ENCODE measurements at places on chromosomes 11 and 22.

DNA sequence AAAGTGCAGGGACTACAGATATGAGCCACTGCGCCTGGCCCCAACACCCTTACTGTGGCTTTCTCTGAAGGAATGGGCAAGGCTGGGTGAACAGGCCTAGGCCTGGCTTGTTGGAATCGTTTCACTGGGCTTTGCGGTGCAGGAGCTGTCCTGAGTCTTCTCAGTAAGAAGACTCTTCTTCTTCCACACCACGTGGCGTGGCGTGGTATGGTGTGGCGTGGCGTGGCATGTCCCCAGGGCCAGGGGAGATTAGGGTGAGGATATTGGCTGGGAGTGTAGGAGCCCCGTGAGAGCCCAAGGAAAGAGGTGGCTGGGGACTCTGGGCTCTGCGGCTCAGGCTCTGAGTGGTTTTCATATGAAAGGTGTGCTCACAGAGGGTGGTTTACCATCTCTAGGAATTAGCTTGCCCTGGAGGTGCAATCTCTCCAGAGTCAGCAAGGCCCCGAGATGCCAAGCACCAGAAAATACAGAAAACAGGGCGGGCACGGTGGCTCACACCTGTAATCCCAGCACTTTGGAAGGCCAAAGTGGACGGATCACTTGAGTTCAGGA is 70.7 kb downstream of the PARVB start:
- DNase-seq = no peak

GRCh38 chr11:43504316-43504950 is 145.7 kb downstream of the TTC17 start:
- DNase-seq = no peak

- DNase-seq = no peak
Measured at GRCh38 chr11:67627812-67628624, 1.7 kb downstream of the NUDT8 start.

DNA sequence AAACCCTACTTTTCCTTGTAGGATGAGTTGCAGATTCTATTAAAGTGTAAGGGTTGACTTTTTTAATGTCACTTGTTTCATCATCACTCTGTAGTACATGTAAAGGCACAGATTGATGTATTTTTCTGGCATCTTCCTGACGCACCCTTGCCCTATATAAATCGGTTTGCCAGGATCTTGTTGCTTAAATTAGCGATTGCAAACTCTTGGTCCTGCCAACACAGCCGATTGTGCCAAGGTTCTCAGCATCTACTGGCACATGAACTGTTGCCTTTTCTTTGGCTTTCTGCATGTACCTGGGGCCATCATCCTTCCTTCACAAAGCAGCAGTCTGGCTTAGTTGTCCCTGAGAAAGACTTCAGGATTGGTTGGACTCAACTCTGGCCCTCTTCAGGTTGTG is 7.5 kb upstream of the LIN7C start:
- no peak for DNase-seq

- no peak for DNase-seq
Measured at GRCh38 chr11:72642884-72643522, 31.2 kb downstream of the PDE2A start.

GRCh38 chr11:45617871-45618601 is 47.4 kb downstream of the CHST1 start:
- no peak for DNase-seq

DNA sequence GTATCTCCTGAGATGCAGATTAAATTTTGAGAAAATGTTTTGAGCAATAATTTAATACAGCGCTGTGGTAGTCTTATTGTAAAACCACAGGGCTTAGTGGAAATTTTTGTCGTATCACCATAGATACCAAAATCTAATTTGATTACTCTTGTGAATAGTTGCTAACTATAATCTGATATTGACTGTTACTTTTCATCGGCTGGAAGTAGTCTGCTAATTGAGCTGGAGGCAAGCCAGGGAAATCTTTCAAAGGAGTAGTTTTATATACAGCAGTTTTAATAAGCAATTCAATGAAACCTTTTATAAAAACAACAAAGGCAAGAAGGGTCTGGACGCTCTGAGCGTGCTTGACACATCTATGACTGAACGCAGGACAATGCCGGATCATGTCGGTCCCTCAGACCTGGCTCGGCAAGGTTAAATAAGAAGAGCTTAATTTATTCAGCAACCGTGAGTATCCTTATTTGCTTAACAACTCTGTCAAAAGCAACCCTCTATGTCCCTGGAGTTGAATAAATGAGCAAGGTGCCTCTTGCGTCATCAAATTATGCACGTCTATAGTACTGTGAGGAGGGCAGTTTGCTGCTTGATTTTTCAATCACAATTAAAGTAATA is 121.2 kb downstream of the NCAM1 start:
- no peak for DNase-seq

DNA sequence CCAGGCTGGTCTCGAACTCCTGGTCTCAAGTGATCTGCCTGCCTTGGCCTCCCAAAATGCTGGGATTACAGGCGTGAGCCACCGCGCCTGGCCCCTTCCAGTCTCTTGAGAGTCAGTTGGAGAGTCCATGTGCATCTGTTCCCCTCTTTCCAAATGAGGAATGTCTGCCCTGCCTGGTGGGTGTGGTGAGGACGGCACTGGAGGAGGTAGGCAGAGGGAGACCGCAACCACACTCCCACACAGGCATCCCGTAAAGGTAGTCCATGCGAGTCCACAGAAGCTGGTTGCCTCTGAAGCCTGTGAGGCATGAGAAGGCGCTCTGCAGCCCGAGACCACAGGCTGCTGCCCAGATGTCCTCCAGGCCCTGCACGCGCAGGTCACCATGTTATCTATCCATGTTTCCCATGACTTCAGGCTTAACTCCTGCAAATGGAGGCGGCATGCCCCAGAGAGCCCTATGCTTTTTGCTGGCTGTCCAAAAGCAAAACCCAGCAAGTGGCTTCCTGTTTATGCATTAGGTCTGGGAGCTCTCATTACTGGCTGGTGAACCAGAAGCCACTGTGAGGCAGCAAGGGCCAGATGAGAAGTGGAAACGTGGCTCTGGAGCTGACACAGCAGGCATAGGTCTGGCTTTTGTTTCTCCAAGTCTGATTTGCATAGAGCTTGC is 43.4 kb downstream of the GRIK4 start:
- DNase-seq = no peak

DNA sequence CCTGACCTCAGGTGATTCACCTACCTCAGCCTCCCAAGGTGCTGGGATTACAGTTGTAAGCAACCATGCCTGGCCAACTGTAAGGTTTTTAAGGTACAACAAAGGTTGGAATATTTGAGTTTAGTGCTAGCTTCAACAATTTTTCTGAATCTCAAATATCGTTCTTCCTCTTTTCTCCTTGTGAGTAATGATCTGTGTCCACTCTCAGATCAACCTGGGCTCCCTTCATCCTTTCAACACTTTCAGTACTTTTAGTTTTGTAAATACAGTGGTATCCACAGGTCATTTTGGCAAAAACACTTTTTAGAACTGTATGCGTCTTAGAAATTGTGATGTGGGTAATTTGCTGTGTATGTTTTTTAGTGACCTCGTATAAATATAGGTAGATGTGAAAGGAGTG is 7.9 kb downstream of the PACS1 start:
- no peak for DNase-seq

- DNase-seq = no peak
Measured at GRCh38 chr22:44422746-44423380, 75.2 kb downstream of the RTL6 start.

GRCh38 chr11:119262668-119263351 is 54.1 kb downstream of the MCAM start:
- DNase-seq = no peak

DNA sequence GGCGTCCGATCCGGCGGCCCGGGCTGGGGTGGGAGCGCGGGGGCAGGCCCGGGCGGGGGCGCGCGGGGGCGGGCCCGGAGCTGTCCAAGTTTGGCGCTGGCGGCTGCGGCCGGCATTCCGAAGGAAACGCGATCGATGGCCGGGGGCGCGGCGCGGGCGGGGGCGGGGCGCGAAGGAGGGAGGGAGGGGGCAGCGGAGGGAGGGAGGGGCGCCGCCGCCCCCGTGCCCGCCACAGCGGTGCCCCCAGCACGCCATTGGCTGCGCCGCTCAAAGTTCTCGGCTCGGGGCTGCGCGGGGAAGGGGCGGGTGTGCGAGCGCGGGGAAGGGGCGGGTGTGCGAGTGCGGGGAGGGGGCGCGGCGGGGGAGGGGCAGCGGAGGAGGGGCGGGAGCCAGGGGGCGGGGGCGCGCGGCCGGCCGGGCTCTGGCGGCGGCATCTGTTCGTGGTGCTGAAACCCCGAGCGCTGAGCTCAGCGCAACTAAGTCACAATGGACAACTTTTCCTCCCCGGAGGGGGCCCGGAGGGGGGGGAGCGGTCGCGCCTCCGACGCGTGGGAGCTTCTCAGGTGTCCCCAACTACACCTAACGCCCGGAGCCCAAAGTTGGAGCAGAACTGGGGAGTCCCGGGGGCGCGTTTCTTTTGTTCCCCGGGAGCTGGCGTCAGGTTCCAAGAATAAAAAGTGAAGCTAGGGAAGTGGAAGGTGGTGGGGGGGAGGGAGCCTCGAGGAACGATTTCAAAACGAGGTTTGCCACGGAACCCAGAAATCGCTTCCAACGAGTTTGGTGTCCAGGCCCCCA is 2.2 kb downstream of the PHF21B start:
- peak; percentile 53 for DNase-seq

- no peak for DNase-seq
Measured at GRCh38 chr11:99759787-99760186, 739.0 kb downstream of the CNTN5 start.

DNA sequence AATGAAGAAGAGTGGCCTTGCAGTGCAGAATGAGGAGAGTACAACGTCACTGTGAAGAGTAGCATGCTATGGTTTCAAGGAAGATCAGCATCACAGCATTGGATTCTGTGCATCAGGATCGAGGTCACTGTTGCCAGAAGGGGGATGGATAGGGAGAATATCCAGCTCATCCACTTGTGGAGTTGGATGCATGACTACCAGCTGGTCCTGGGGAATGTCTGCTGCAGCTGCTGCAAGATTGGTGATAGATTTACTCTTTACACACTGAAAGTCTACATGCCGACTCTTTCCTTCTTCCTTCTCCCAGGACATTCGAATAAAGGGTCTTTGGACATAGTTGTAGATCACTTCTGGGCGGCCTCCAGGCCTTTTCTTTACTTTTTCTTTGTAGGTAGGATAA is 74.3 kb downstream of the BTBD10 start:
- DNase-seq = no peak

- no peak for DNase-seq
Measured at GRCh38 chr22:37571258-37571991, 8.5 kb downstream of the LGALS2 start.

GRCh38 chr11:132490978-132491377 is 1041.3 kb downstream of the OPCML start:
- DNase-seq = no peak

DNA sequence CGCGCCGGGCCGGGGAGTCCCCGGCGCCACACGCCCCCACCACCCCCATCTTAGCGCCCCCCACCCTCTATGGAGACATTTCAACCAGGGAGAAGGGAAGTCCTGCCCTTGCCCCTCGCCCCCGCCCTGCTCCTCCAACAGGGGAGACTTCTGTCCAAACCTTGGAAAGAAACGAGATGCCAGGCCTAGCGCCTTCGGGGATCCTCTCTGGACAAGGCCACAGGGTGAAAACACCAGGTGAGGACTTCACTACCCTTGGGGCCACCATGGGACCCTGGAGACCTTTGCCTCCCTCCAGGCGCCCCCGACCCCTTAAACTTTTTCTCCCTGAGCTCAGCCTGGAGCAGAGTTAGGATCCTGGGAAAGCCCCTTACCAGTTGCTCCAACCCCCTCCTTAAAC is 11.6 kb upstream of the NPAS4 start:
- DNase-seq = no peak

GRCh38 chr11:134101282-134101681 is 32.4 kb downstream of the JAM3 start:
- DNase-seq = no peak

- no peak for DNase-seq
Measured at GRCh38 chr11:82899957-82900276, 313 bp downstream of the PRCP start.

DNA sequence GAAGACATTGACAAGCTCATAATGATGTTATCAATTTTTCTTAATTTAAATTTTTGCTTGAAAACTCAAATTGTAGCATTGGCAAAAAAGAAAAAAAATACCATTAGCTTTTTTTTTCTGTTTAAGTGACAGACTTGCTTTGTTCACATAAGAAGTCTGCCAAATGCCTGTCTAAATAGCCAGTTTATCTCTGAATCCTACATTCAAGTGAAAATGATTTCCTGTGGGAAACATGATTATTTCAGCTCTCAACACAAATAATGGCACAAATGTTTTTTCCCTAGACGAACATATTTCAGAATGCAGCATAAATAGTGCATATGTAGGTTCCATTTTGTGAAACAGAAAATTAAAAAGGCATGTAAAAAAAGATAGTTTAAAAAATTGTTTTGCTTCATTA is 23.5 kb downstream of the TYR start:
- no peak for DNase-seq

GRCh38 chr11:69645801-69646492 is 5.0 kb downstream of the CCND1 start:
- DNase-seq = no peak
